ENCODE measurements at places on chromosomes 6 and 20.

DNA sequence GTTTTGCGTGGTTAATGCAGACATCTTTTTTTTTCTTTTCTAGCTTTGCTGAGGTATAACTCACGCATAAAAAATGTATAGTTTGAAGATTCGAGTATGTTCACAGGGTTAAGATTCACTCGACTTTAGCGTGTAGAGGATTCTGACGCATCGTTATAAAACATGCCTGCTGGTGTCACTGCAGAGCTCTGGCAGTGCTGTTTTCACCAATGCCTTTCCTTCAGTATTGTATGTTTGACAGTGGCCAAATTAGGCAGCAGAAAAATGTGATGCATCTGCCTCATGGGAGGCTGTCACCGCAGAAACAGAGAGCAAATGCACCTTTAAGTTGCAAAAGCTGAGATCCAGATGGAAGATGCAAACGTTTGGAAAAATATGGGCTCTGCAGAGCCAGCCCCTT is 18.0 kb upstream of the SIRPB2 start:
- DNase-seq, result no peak

- no peak for DNase-seq
Observed at GRCh38 chr6:163720460-163721235, 306.1 kb downstream of the QKI start.

GRCh38 chr20:10558635-10559187 is 115.1 kb downstream of the JAG1 start:
- no peak for DNase-seq

GRCh38 chr6:31559958-31560696 is 12.0 kb upstream of the LTA start:
- no peak for DNase-seq

DNA sequence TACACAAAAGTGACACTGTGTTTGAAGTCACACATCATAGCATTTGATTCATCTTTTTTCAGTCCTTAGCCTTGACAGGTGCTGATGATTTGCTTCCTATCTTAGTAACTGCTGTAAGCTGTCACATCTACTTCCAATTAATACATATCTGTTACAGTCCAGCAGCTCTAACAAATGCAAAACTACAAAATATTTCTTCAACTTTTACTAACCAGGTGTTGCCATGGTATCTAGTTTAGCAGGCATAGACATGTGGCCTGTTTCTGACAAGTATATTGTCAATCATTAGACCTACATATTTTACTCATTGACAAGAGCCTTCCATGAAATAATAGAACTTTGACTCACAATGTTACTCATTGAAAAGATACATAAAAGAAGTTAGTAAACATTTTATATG is 1159.7 kb downstream of the GRIK2 start:
- DNase-seq, result no peak

DNA sequence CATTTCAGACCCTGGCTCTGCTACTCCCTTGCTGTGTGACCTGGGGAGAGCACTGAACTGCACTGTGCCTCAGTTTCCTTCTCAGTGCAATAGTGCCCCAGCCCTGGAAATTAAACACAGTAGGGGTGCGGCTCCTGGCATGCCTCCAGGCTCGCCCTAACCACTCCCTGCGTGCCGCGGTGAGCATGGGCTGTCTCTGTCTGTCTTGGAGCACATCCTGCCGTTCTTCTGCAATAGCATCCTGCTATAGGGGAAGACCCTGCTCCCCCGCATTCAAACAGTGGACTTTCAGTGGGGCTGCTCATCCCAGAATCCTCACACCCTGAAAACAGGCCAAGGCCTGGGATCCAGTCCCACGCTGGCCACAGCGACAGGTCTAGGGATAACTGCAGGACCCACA is 129.5 kb downstream of the FOXC1 start:
- no peak for DNase-seq

DNA sequence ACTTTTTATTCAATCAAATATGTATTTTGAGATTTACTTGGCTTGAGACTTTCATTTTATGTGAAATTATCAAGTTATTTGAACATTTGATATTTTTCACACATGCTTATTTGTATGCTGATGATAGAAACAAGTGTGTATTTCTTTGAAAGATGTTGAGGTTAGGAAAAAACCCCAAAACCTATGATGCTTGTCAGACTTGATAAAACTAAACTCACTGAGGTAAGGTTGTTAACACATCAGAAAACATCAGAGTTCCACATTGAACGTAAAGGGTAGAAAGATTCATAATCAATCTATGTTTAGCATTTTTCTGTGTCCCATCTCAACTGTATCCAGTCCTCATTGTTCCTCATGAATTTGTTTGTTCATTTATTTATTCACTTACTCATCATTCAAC is 12.2 kb downstream of the SF3B5 start:
- no peak for DNase-seq

DNA sequence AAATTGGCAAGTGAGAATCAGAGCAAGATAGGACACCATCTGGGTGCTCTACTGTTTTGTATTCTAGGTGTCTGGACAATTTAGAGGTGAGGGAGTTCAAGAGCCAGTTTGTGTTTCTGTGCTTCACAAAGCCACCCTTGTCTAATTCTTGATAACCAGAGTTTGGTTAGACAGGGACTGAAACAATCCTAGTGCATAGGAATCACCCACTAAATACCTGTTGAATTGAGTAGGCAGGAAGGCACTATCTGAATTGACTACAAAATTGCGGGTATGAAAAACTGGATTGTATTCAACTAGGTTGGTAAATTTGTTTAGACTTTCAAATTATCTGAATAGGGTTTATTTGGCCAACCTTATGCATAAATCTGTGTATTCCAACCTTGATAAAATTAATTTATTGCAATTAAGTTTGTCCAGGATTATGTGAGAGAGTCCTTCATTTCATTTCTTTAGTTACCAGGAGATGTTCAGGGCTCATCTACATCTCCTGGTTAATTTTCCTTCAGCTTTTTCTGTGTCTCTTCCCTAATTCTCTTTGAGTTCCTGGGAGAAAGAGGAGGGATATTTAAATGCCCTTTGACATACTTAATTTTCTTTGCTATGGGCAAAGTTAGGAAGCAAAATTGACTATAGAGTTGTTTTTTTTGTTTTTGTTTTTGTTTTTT is 1.7 kb downstream of the TPX2 start:
- no peak for DNase-seq

- DNase-seq, result no peak
Observed at GRCh38 chr6:43383021-43383667, 13.7 kb upstream of the ZNF318 start.

- no peak for DNase-seq
Observed at GRCh38 chr6:105432797-105433196, 29.9 kb upstream of the PREP start.

DNA sequence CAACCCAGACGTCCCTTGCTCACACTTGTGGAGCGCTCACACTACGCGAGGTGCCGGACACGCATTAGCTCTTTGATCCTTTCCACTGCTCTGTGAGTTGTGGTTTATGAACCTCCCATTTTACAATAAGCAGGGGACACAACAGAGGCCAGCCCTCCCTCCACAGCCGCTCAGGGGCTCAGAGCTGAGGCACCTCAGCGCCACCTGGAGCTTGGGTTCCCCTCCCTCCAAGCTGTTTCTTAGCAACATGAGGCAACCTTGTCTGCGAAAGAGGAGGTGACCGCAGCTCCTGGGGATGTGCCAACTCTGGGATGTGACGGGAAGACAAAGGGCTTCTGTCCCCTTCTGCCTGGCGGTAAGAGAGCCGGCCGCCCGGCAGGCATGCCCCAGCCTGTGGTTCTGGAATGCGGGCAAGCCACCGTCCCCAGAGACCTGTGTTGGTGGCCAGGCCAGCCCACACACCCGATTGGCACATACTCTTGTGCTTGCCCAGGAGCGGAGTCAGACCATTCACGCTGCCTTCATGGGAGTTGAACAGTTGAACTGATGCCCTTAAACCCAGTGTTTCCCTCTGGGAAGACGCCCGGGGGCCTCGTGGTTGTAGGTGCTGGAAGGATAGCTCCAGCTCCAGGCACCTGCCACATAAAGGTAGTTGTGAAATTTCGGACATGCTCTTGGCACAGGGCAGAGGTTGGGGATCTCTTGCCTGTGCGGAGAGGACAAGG is 44.5 kb downstream of the RBM38 start:
- DNase-seq, result no peak

DNA sequence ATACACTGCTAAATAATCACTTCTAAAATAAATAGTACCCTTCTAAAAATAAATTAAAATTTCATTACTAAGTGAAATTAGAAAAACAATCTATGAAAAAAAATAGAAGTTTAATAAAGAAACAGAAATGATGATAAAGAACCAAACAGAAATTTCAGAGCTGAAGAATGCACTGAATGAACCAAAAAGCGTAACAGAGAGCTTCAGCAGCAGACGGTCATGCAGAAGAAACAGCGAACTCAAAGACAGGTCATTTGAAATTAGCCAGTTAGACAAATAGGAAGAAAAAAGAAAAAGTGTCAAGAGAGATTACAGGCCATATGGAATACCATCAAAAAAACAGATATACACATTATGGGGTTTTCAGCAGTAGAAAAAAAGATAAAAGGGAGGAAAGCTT is 706.7 kb downstream of the TBC1D32 start:
- DNase-seq, result no peak

DNA sequence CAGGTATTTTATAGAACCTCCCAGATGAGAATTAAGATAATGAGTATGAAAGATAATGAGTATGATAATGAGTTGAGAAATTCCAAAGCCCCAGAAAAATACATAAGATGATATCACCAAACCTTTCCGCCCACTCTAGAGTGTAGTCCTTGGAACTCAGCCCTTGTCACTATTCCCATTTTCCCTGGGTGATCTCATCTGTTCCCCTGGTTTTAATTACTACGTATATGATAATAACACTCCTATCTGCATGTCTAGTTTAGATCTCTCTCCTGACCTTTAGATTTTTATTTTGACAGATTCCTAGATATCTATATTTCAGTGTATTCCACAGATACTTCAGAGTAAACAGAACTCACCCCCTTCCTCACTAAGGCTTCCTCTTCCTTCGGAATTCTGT is 51.0 kb upstream of the ASIP start:
- DNase-seq, result no peak

GRCh38 chr20:516799-517198 is 26.8 kb downstream of the CSNK2A1 start:
- DNase-seq, result no peak

- DNase-seq, result no peak
Observed at GRCh38 chr6:82362878-82363427, 664 bp upstream of the TPBG start.
